ENCODE measurements at places on chromosomes 12 and 14.
A peak's percentile ranks its signal among the peaks of the same experiment; 100 is the strongest.

DNA sequence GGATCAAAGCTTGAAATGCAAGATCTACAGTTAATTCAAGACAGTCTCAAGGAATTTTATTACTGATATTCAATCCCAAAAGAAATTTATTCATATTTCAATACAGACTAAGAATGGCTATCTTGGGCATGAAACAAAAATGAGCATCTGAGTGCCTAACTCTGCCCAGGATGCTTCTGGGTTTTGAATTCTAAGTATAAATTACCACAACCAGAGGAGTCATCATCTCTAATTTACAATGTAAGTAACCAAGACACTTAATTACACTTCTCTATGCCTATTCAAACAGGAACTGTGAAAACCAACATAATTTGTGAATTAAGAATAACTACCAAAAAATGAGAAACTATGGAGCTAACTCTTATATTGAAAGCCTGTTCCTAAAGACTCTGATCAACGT, 14.1 kb downstream of the OSBPL8 start:
- DNase-seq = no peak

GRCh38 chr12:7966563-7966962, 30.6 kb upstream of the SLC2A3 start:
- no peak for DNase-seq

DNA sequence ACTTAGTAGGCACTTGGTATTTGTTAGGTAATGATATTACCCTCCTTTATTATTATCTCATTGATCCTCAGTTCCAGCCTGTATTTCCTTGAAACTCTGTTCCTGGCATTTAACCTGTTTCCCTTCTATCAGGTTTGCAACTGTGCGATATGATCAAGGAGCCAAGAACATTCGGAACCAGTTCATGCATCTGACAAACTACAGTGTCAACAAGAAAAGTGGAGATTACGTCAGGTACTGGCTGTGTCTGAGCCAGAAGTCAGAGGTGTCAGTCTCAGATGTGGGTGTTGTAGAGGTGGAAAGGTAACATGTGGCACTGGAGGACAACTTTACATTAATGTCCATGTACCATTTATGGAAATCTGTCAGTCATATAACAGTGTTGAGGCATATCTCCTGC, 56.7 kb downstream of the TTLL5 start:
- no peak for DNase-seq

DNA sequence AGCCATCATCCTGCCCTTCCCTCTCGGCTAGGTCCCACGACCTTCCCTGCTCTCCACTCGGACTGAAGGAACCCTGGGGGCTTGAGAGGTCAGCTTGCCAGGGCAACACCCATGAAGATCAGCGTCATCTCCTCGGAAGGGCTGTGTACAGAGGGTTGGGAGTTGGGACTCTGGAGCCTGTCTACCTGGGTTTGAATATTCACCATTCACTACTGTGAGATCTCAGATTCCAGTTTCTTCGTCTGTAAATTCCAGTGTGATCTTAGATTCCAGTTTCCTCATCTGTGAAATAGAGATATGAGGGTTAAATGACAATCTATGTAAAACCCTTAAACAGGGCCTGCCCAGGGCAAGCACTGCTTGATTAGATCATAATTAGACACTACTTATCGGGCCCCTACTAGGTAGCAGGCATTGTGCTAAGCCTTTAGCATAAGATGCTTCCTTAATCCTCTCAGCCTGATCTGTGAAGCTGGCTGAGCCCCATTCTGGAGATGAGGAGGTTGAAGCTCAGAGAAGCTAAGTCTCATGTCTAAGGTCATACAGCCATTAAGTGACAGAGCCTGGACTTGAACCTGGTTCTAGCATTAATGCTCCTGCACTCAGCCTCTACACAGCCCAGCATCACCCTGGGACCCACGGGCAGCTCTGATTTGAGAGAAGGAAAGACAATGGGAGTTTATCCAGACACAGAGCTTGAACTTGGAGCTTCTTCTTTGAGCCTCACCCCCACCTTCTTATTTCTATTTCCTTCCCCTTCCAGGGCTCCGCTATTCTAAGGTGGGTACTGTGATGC, 612 bp upstream of the ZDHHC22 start:
- DNase-seq = no peak

- no peak for DNase-seq
Measured at GRCh38 chr12:132045751-132046150, 96.0 kb downstream of the EP400 start.

DNA sequence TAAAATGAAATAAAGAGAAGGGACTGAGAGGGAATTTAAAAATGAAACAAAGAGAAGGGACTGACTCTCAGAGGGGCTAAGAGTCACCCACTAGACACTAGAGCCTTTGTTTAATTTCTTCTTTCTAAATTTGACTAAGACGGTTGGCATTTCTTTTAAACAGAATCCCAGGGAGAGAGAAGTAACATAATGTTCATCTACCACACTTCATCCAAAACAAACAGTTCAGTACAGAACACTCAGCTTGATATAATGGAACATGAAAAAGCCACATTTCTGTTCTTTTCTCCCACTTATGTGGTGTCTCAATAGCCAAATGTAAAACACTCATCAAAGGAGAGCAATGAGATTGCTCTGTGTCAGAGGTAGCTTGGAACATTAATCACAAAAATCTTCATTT, 10.1 kb upstream of the NT5DC3 start:
- DNase-seq = no peak

DNA sequence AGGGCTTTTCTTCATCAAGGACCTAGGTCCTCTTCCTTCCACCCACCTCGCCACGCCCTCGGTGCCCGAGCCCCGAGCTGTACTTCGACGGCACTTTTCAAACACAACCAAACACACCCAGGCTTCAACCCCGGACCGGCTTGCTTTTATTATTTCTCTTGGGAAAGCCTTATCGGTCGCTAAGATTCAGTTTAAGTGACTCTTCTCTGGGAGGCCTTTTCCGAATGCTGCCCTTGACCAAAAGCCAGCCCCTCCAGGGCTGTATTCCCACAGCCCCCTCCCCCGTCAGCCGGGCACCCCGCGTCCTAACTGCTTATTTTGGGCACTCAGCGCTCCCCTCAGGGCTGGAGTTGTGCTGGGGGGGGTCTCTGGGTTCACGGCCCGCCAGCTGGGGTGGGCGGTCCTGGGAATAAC, 644 bp upstream of the PPP4R4 start:
- DNase-seq = no peak

DNA sequence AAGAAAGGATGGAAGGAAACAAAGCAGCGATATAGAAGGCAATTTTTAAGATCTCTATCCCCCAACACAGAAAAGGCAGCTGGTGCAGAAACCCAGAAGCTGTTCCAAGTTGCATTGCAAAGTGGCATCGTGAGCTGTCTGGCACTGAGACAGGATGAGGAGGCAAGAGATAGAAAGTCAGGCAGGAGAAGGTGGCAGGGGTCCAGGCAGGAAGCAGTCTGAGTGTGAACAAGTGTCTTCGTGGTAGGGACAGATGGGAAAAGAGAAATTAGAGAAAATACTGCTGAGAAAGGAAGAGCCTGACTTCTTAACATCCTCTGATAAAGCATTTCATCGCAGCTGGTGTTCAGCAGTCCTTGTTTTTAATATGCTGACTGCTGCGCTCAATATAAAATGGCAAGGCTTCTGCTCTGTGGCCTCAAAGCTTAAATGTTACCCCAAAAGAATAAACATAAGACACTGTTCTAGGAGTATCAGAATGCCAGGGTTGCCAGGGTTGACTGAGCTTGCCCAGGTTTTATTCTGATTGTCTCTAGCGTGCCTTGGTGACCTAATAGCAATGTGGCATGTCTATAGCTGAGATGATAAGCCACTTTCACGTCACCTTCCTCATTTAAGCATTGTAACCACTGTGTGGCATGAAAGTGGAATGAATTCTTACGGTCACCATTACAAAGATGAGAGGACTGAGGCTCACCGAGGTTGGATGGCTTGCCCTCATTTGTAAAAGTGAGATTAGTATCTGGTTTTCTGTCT, 397.6 kb downstream of the NUAK1 start:
- peak; percentile 48 for DNase-seq

- DNase-seq = no peak
Measured at GRCh38 chr12:13183620-13184019, 12.9 kb upstream of the EMP1 start.

GRCh38 chr12:1922985-1923384, 4.5 kb upstream of the CACNA2D4 start:
- DNase-seq = no peak

DNA sequence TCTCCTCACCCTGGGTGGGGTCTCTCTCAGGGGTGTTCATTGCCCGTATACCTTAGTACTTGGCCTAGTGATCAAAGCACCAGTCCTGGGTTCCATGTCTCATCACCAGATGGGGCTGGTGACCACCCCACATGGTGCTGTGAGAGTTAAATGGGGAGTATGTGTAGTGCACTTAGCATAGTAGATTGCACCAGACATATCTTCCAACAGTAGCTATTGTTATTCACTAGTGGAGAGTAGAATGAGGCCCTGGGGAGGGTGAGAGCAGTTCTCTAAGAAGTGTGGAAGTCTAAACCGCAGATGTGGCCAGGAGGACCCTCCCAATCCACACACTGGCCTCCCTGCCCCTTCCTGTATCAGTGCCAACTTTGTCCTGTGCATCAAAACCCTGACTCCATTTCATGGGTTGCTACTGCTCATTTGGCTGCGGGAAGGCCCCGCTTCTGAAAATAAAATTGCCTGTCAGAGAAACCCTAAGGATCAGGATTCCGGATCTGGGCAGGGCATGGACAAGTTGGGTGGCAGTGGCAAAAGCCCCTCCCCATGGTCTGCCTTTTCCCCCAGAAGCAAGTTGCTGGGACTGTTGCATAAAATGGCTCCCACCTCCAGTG, 4.4 kb downstream of the CD9 start:
- no peak for DNase-seq

DNA sequence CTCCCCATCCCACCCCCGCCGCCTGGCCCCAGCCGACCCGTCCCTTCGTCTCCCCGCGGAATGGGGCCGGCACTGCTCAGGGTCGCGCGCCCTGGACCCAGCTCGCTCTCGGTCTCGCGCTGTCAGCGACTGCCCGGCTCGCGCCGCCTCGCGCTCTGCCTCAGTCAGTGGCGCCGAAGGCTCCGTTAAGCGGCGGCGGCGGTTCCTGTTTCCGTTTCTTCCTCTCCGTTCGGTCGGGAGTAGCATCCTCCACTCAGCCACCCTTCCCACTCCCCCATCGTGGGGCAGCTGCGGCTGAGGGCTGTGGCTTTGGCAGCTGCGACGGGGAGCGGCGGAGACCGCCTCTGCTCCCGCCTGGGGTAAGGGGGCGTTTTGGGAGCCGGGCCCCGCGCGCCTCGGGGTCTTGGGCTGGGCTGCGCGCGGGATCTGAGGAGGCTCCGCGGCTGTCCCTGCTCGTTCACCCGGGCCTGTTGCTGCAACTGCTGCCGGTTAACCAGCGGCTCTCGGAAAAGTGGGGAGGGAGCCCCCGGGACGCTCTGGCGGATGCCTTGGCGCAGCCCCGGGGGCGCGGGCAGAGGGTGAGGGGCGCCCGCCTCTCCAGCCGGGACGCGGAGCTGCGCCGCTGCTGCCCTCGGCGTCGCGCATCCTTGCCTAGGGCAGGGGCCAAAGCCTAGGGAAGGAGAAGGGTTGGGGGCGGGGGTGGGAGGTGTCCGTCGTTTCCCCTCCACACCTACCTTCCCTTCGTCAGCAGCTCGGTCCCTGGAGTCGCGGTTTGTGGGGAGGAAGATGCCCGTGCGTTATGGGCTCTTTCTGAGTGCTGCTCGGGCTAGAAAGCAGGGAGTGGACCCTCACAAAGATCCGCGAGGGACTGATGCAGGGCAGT, 567 bp downstream of the FUT8 start:
- peak; percentile 43 for DNase-seq

- no peak for DNase-seq
Measured at GRCh38 chr12:98064501-98064900, 450.9 kb upstream of the TMPO start.

DNA sequence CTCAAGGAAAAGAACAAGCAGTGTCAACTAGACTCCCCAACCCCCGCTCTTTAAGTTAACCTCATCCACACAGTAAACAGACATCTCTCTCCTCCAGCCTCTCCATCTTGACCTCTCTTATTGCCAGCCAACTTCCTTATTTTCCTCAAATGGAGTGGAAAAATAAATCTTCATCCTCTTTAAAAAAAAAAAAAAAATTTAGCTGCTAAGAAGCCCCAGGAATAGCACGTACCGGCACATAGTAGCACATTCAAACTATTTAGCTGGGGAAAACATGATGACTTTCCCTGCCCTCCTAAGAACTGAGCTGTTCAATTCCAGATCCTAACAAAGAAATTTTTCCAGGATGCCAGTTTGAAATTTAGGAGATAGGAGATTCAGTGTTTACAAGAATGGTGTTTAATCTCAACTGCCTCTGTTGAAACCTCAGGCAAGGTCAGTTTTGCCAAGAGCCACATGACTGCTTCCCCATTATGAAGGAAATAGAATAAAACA, 90.8 kb downstream of the EPS8 start:
- DNase-seq = no peak

DNA sequence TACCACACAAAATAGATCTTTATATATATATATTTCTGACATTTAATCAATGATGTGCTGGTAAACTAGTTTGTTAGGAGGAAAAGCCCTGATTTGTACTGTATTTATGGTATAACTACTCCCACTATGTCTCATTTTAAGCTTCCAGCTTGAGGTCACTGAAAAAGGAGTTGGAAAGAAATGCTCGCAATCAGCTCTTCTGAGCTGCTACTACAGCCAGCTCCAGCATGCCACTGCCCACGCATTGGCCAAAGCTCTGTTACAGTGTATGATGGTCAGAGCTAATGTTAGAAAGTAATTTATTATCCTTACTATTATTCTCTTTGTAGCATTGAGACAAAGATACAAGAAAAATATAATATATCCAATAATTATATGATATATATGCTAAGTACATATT, 55.0 kb upstream of the PCED1B start:
- no peak for DNase-seq

Measured in GM04504 (cell line).